ENCODE measurements at places on chromosomes 5 and 9.

DNA sequence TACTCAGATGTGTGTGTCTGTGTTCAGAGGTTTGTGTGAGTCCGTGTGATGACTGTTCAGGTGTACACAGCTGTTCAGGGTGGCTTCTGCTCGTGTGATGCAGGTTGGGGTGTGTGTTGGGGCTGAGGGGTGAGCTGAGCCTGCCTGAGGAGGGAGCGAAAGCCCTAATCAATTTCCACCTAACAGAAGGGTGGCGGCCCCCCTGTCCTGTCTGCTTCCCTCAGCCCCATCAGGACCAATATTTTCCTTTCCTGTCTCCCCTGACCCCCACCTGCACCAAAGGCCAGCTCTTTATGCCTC is 30.2 kb downstream of the LHX2 start:
- no peak for DNase-seq

DNA sequence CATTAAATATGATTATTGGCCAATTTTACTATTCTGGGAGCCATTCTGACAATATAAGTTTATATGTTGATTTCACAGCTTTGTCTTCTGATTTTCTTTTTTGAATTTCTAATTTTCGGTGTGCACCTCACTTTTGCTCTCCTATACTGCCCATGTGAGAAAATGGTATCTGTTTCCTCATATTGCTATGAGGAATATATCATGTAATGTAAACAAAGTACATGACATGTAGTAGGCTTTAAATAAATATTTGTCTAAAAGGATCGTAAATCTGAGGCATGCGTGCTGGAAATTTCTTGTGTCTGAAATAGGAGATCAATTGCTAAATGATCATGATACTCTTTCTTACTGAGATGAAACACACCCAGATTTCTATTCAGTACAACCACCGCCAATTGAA is 119.9 kb downstream of the ZDHHC21 start:
- no peak for DNase-seq

GRCh38 chr5:163894645-163895044 is 389.2 kb downstream of the MAT2B start:
- no peak for DNase-seq

- DNase-seq: no peak
Observed at GRCh38 chr9:123299558-123300126, 31.3 kb upstream of the STRBP start.

DNA sequence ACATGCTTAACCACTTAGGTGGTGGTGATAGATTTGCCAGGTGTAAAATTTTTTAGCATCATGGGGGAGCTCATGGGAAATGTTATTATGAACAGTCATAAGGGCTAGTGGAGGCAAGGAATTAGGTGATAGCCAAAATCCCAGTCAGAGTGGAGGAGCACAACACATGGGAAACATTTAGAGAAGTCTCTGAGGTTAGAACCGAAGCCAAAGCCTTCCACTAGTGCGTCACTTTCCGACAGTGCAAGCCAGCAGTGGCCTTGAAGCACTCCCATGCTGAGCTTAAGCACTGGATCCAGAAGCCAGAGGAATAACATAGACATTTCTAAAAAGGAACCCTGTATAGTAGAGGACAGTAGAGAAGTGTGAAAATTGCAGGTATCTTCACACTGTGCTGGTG is 101.5 kb upstream of the SNX2 start:
- DNase-seq: no peak

- no peak for DNase-seq
Observed at GRCh38 chr5:152004095-152004494, 79.4 kb upstream of the GLRA1 start.

- DNase-seq: no peak
Observed at GRCh38 chr5:83924891-83925290, 204.2 kb upstream of the HAPLN1 start.
